ENCODE measurements at places on chromosomes 1 and 21.
A peak's percentile ranks its signal among the peaks of the same experiment; 100 is the strongest.

GRCh38 chr1:998995-999724, 737 bp downstream of the HES4 start:
- DNase-seq: no peak

DNA sequence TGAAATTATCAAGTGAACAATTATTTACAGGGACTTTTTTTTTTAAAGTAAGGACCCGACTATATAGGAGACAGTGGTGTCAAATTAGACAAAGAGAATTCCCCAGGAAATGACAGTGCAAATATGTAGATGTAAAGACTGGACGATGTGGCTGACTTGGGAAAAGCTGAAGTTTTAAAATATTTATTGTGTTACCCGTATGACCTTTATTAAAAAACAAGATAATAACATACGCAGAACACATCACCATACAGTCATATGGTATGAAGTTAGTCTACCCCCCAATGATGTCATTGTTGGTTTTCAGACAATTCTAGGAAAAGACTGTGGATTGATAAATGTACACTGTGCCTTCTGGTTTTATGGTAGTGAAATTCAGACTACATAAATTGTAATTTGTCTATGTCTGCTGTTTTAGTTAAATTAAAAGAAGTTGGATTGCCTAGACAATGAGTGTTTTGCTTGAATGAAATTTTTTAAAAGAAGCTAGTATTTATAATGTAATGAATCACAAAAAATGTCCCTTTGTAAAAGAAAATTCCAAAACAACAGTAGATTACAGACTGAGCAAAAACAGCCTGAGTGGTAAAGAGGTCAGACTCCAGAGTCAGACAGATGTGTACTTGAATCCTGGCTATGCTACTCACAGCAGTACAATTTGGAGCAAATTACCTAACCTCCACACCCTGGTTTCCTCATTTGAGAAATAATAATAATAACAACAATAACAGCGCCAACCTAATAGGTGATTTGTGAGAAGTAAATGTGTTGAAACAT, 15.5 kb upstream of the PDC start:
- DNase-seq: no peak

GRCh38 chr1:67738401-67738800, 53.4 kb downstream of the GADD45A start:
- no peak for DNase-seq

- DNase-seq: no peak
Measured at GRCh38 chr21:28635541-28635940, 357.1 kb downstream of the LTN1 start.

- DNase-seq: no peak
Measured at GRCh38 chr1:224722838-224723237, 106.7 kb downstream of the CNIH3 start.

DNA sequence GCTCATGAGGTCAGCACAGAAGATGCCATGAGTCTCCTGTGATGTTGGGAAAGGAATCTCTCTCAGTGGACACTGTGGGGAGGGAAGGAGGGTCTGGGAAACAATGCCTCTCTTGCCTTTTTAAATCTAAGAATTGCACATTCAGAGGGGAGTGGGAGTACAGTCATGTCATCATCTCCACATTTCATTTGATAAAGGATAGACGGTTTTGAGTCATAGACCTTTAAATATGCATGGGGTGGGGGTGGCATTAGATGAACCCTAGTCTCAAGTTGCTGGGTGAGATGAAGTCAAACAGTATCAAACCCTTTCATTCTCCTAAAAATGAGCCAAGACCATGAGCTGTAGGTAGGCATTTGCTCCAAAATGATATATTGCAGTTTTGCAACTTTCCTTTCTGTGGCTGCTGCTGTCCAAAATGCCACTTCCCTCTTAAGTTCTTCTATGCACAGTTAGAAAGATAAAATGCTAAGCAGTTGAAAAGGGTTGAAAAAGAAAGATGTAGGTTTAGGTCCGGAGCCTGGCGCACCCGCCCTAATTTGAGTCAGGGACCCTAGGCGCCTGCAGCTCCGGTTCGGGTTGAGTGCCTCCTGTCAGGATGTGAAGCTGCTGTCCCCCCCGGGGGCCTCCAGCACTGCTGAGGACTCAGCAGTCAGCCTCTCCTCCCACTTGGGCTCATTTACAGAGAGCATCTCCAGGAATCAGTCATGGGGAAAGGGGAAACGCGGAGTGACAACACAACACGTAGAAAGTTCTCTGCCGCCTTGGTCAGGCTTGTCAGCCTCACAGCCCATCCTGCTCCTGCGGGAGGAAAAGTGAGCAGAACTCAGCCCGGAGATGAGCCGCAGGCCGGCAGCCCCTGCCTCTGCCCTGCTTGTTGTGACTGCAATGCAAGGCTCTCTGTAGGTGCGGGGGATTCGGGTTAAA, 479.3 kb upstream of the RUNX1 start:
- DNase-seq: peak; percentile 35

DNA sequence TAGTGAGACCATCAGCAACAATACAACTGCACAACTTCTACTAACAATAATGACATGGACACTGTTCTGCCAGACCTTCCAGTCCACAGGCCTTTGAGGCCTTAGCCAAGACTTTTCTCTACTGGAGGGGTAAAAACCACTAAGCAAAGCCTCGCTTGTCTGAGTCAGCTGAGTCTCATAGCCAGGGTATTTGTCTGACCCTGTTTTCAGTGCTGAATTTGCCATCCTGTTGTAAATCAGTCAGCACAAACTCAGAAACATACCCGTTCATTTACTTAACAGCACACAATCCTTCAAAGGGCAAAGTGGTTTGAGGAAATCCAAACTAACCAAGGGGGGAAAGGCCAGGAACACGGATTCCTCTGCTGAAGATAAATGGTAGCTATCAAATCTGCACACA, 537.8 kb downstream of the SMYD3 start:
- no peak for DNase-seq

DNA sequence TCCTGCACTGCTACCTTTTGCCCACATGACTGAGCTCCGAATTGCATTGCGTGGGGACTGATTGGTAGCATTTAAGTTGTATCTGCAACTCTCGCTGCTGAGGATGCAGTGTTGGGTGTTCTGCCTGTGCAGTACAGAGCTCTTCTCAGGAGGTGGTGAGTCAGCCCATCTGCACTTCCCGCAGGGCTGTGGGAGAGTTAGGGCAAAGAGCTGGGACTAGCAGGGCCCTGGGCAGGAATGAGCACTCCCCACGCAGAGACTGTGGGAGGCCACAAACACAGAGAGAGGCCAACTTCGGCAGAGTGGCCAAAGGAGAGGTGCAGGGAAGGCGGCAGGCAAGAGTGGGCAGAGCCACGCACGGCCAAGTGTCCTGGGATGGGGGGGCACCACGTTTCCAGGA, 244.7 kb downstream of the SIPA1L2 start:
- no peak for DNase-seq

- no peak for DNase-seq
Measured at GRCh38 chr21:36499578-36500471, 19.9 kb upstream of the CLDN14 start.

DNA sequence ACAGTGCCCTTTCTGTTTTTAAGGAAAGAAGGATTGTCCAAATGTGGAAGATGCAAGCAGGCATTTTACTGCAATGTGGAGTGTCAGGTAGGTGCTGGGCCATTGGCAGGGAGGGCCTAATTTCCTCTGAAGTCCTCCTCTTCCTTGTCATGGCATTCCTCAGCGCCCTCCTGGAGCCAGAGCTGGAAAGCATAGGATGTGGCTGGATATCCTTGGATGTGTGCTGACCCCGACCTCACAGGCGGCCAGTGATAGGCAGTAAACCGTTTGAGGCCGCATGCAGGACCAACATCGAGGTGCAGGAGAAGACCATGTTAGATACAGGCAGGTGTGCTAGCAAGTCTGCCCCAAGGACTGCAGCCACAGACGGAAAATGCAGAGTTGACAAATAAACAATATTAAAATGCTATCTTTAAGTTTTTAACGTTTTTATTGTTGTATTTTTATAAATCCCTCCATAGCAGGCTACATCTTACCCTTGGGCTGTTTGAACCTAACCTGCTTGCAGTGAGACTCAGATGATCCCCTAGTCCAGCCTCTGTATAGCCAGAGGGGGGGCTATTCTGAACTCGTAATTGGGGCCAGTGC, 24.3 kb downstream of the SMYD2 start:
- no peak for DNase-seq

DNA sequence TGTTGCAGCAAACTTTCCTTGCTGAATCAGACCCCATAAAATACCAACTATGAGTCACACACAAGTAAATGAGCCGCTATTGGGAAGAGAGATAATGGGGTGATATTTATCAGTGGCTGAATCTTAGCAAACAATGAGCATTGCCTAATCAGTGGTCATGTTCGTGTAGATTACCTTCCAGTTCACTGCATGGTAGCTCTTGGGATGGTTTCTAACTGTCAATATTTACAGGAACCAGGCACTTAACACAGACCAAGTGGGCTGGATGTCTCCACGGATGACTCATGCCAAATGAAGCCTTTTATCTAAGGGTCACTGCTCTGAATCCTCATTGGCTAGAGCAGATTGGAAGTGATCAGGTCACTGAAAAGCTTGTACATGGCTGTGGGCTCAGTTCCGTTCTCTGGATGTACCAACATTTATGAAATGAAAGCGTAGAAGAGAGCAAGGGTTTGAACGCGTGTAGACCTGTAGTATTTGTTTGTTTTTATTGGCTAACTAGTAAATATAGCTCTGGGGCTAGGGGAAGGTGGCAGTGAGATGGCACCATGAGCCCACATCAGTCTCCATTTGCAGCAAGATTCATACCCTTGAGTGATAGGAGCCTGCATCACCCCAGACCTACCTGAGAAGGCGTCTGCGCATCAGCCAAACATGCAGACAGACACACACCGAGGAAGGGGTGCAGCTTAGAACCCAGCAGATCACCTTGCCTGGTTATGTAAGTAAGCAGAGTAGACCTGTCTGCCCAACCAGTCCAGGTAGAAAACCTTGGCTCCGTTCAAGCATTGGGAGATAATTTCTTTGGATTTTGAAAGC, 153.3 kb downstream of the TOMM20 start:
- peak; percentile 15 for DNase-seq

DNA sequence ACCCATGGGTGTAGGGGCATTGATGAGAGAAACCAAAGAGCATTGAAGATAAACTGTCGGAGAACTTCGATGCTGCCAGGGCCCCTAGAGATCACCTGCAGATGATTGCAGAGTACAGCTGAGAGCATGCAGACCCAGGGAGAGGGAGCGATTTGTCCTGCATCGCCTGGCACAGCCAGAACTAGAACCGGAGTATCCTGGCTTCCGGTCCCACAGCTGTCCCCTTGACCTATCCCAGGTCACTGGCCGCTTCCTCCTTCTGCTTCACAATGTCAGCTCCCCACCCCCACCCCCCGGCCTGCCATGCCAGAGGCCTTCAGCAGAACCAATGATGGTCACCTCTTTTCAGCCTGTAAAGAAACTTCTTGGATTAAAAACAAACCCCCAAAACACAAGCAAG, 29.2 kb upstream of the SOX13 start:
- DNase-seq: no peak

DNA sequence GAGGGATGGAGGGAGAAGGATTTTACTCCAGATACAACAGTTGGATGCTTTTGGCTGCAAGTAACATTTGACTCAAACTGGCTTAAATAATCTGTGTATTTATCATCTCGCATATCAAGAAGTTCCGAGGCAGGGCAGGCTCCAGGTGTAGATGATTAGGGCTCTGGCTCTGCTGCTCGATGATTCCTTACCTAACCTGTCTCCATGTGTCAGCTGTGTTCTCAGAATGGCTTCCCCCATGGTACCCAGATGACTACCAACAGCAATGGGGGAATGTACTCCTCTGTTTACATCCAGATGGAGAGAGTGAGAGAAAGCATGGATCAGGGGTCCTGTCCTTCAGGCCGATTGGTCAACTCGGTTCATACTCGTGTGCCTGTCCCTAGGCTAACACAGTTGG, 90.4 kb upstream of the AKT3 start:
- no peak for DNase-seq

- DNase-seq: no peak
Measured at GRCh38 chr1:183757061-183757460, 47.9 kb upstream of the RGL1 start.

- DNase-seq: no peak
Measured at GRCh38 chr21:36990508-36991205, 15.8 kb upstream of the RIPPLY3 start.

DNA sequence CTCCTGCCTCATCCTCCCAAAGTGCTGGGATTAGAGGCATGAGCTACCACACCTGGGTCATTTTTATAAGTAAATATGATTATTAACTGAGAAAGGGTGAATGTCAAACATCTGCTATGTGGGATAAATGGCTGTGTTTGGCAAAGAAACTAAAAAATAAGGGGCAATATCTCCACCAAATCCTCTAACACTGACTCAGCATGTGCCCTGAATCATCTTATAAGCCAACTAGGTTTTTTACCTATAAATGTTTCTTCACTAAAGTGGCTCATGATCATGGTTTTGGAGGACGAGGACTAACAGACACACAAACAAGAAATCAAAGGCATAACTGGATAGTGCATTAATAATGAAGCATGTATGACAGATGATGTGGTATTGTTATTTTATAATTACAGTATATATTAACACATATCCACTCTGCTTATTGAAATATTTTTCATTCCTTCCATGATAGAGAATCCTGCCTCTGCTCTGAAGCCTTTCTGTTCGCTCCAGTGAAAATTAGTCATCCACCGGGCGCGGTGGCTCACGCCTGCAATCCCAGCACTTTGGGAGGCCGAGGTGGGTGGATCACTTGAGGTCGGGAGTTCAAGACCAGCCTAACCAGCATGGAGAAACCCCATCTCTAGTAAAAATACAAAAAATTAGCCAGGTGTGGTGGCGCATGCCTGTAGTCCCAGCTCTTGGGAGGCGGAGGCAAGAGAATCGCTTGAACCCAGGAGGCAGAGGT, 11.7 kb upstream of the ARHGAP29 start:
- no peak for DNase-seq

GRCh38 chr21:46226920-46227599, 1.5 kb downstream of the LSS start:
- DNase-seq: no peak

- DNase-seq: peak; percentile 68
Measured at GRCh38 chr1:27360159-27361043, 6.4 kb downstream of the MAP3K6 start.

GRCh38 chr1:147837964-147838292, 64.7 kb upstream of the GJA8 start:
- no peak for DNase-seq

DNA sequence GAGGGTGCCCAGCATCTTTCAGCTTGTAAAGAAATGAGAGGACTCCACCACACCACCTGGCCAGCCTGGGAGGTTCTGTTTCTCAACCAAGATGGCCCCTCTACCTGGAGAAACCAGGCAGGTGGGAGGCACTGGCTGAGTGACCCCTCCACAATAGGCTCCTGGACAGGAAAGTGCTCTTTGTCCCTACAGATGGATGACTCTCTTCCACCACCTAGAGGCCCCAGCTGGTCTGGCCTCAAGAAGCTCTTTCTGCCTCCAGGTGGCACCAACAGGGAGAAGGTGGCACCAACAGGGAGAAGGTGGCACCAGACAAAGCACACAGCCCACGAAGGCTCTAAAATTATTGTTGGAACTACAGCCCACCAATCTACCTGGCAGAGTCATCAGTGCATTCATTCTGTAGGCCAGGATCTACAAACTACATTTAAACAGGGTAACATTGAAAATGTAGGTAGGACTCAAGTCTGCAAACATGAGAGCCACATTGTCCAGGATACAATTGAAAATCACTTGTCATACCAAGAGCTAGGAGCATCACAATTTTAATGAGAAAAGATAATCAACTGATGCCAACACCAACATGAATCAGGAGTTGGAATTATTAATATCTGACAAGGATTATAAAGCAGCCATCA, 14.4 kb downstream of the TMPRSS3 start:
- DNase-seq: peak; percentile 68

GRCh38 chr1:58768191-58768731, 15.6 kb downstream of the JUN start:
- DNase-seq: no peak

GRCh38 chr1:187443939-187444338, 615.2 kb downstream of the PLA2G4A start:
- DNase-seq: no peak

- no peak for DNase-seq
Measured at GRCh38 chr1:201396861-201397464, 2.2 kb downstream of the LAD1 start.
